ENCODE measurements at places on chromosomes 11 and 22. TPM values are rescaled to one million over a fixed set of nuclear protein-coding genes. Genes with fewer than 3 reads are reported as not detected.

DNA sequence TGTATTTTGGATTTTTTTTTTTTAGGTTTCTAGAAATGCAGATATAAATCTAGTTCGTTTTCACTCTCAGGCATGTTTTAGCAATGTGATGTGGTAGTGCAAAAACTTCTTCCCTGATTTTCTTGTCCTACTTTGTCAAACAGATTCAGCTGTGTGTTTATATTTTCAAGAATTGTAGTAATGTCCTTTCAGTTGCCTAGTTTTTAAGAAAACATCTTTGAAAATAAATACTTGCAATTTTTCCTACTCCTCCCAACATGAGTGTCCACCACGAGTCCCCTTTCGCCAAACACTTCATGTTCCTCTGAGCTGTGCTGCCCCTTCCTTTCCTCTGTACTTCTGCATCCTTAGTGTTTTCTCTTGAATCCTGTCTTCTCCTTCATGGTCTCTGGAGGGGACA, 686.9 kb downstream of the NTM start:
- no peak for DNase-seq

- DNase-seq, result no peak
Measured at GRCh38 chr11:132844956-132845696, 687.2 kb downstream of the OPCML start.

GRCh38 chr11:86446163-86446923, 71.7 kb downstream of the CCDC81 start:
- DNase-seq, result no peak

GRCh38 chr22:30469165-30469564, 2.7 kb downstream of the SEC14L3 start:
- no peak for DNase-seq

- DNase-seq, result no peak
Measured at GRCh38 chr11:128424271-128424711, 163.1 kb downstream of the ETS1 start.

- DNase-seq, result no peak
Measured at GRCh38 chr11:15883455-15883920, 472.9 kb downstream of the SOX6 start.

GRCh38 chr11:70661761-70662501, 263.6 kb downstream of the CTTN start:
- DNase-seq, result no peak

DNA sequence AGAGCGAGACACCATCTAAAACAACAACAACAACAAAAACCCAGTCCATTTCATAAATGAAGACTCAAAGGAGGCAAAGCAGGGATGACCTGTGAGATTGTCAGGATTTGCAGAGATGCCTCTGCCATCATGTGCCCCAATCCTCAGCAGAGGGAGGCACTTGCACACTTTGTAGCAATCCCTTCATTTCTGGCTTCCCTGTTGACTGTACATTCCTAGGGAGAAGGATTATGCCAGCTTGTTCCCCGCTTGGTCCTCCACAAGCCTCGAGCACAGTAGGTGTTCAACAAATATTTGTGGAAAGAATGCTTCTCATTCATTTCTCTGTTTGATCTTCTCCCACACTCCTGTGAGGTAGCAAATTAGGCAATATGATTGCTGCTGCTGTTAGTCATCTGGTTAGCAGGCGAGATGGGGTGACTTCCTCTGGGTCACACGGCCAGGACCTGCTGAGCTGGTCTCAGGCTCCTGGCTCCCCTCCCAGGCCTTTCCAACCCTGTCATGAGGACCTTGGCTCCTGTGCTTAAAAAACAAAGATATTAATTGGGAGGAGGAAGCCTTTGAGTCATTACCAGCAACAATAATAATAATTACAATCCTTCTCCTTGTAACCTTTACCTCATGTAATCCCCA, 34.1 kb downstream of the LIF start:
- DNase-seq, result peak; percentile 83

GRCh38 chr11:76768909-76769560, 14.1 kb upstream of the TSKU start:
- peak; percentile 75 for DNase-seq

- no peak for DNase-seq
Measured at GRCh38 chr11:34680206-34680605, 59.3 kb downstream of the EHF start.

- no peak for DNase-seq
Measured at GRCh38 chr11:96219981-96220623, 122.9 kb downstream of the MAML2 start.

DNA sequence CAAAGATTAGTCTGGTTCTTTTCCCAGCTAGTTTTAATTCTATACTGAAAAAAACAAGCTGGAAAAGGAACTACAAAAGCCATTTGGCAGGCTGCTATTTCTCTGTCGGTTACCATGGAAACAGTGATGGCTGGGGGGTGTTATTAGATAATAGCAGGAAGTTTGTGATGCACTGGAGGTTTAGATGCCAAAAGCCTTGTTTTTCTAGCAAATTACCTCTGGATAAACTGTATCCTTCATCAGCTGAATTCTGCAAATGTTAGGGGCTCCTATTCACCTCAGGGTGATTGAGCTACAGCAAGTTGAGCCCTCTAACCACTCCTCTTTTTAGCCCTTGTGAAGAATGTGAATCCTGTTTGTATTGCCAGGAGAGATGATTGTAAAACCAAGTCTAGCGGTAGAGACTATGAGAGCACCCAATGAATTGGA, 25.2 kb downstream of the ALKBH3 start:
- DNase-seq, result no peak

DNA sequence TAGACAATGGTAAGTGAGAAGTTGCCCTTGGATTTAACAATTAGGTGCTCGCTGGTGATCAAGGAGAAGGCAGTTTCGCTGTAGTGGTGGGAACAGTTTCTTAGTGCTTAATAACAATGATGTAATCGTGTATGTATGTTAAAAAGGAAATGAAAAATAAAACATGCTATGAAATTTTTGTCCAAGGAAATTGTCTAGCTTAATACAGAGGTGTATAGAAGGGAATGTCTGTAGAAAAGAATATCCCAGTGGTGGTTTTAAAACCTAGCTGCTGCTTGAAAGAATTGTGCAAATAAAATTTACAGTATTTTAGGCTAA, 53.1 kb downstream of the SWAP70 start:
- DNase-seq, result no peak

- DNase-seq, result peak; percentile 38
Measured at GRCh38 chr22:33300165-33300564, 242.0 kb upstream of the SYN3 start.

Gene DEUP1
- polyA plus RNA-seq, result 0.03 TPM

Gene LRRC74B
- not detected for polyA plus RNA-seq

Gene MRTFA
- polyA plus RNA-seq, result 17.6 TPM

Gene BRSK2
- 0.17 TPM for polyA plus RNA-seq

Gene ARCN1
- polyA plus RNA-seq, result 41.3 TPM

Gene OTOG
- not detected for polyA plus RNA-seq

Data from spleen (tissue), 13 donors.